ENCODE measurements at places on chromosomes 1 and 21.

DNA sequence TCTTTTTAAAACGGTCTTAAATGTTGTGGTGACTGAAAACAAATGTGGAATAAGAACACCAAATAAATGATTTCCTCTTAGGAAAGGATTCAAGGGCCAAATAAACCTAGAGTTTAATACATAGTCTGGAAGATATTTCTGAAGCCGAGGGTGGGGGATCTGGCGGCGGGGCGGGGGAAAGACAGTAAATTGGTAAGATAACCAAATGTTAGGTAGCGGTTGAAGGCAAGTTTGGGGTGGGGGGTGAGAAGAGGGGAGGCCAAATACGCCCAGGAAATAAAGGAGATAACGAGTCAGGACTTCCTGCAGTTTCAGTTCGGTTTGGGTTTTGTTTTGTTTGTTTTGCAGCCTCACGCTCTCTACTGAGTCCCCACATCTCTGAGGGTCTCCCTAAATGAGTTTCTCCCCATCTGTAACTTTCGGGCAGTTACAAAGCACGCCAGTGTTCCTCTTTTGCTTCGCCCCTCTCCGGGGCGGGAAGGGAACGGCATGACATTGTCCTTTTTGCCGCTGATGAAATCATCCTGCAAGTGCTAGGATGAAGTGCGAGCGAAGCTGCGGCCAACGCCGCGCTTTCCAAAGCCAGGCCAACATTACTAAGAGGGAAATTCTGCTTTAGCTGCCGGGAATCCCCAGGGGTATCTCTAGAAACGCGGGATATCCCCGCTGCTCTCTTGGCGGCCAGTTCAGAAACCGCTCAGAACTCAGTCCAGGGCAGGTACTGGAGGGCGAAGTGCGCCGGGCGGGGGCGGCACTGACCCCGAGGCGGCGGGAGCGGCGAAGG, 844 bp downstream of the NIBAN1 start:
- no peak for DNase-seq

DNA sequence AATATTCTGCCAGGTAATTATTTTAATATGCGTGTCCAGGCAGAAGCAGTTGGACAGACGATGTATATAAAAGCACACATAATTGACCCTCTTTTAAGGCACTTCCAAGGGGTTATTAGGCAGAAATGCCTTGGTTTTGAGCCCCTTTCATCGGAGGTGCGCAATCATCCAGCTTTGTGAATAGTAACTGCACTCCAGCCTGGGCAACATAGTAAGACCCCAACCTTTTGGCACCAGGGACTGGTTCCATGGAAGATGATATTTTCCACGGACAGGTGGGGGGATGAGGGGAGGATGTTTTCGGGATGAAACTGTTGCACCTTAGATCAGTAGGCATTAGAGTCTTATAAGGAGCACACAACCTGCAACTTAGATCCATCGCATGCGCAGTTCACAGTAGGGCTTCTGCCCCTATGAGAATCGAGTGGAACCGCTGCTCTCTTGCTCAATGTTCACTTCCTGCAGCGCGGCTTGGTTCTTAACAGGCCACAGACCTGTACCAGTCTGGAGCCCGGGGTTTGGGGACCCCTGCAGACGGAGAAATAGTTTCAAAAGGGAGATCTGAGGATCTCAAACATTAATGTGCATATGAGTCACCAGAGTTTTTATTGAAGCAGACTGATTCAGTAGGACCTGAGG, 1.8 kb upstream of the MCOLN2 start:
- no peak for DNase-seq

DNA sequence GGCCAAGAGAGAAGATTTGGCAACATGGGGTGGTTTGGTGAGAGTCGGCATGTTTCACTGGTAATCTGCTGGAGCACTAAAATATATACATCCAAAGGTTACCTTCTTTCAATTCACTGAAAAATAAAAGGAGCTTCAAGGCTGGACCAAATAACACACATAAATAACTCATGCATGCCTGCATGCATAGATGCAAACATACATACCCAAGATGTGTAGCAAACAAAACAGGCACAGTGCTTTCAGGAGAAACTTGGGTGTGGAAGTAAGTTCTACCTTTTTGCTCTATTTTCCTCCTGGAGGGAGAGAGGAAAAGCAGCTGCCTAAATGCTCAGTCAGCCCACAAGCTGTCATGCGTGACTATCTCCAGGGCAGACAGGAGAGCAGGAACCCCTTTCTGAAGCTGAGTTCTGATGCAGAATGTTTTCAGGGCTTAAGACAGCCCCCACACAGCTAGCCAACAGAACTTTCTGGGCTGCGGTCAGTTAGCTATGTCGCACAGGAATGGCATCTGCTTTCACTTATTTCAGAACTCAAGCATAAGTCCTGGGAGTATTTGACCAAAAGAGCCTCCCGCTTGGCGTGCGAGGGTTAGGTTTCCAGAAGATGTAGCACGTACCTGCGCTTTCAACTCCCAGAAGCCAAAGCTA, 166.2 kb downstream of the TOMM20 start:
- no peak for DNase-seq

DNA sequence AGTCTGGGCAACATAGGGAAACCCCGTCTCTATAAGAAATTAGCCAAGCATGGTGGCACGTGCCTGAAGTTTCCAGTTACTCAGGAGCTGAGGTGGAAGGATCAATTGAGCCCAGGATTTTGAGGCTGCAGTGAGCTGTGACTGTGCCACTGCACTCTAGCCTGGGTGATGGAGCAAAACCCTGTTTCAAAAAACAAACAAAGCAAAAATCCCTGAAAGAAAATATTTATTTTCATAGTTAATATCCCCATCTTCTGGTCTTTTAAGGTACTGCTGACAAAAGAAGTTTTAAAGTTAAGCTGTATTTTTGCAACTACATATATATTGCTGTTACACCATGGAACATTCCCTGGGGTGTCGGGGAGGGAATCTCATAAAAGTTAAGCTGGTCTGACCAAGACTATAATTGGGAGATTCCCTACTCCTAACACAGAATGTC, 26.0 kb downstream of the VAMP4 start:
- no peak for DNase-seq

- DNase-seq = no peak
Observed at GRCh38 chr1:15960808-15961207, 15.1 kb downstream of the ZBTB17 start.

- DNase-seq = peak; percentile 92
Observed at GRCh38 chr1:80054129-80054528, 1047.6 kb upstream of the ADGRL4 start.

- no peak for DNase-seq
Observed at GRCh38 chr1:101496109-101496508, 259.3 kb downstream of the S1PR1 start.

DNA sequence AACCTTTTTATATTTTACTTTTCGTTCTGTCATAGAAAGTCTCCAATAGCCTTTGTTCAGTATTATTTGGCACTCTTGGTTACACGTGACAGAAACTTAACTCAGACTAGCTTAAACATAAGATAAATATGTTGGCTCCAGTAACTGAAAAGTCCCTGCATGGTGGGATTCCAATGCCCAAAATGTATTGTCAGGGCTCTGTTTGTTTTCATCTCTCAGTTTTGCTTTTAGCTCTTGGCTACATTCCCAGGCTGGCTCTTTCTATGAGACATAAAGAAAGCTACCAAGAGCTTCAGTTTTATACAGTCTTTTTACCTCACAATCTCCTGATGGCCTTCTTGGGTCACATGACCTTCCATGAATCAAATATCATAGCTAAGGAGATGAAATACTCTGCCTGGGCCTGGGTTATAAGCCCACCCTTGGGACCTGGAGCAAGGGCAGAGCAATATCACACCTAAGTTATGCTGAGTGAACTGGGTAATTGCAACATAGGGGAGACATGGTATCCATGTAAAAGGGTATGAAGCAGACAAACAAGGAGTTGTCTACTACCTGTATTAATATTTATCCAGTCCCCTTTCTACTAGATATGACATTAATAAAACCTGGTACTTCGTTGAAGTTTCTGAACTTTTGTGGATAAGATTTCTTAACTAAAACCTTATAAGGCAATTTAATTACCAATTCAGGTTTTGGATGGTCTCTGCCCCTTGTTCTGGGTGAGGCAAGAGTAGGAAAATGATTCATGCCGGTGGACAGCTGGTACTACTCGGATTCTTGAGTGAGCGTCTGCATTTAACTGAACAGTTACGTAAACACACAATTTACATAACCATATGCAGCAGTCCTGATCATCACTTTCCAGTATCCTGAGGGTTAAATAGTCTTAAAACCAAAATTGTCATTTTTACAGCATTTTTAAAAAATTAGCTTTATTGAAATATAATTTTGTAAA, 442.3 kb downstream of the GPATCH2 start:
- DNase-seq = no peak

All from NCI-H524 treated with DMSO at 0.1 percent for 48 hours (cell line).